Left ventricle myocardium superior (tissue), 1 donor: ENCODE measurements at places on chromosomes 12 and 14. TPM values are rescaled to one million over a fixed set of nuclear protein-coding genes. Genes with fewer than 3 reads are reported as not detected.
A peak's percentile ranks its signal among the peaks of the same experiment; 100 is the strongest.

DNA sequence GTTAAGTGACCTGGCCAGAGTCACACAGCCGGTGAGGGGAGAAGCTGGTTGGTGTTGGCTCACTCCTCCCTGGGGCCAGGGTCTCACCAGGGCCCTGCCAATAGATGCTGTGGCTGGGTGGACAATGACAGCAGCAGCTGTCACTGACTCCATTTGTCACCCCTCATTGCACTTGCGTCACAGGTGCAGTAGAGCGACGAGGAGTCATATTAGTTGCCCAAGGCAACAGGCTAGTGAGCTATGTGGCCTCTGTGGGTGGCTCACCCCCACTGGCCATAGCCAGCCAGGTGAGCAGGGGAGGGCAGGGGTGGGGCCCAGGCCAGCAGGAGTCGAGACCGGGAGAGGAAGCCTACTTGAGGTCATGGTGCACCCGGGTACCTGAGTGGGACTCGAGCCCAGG is 9.7 kb downstream of the SLC25A47 start:
- DNase-seq = no peak

DNA sequence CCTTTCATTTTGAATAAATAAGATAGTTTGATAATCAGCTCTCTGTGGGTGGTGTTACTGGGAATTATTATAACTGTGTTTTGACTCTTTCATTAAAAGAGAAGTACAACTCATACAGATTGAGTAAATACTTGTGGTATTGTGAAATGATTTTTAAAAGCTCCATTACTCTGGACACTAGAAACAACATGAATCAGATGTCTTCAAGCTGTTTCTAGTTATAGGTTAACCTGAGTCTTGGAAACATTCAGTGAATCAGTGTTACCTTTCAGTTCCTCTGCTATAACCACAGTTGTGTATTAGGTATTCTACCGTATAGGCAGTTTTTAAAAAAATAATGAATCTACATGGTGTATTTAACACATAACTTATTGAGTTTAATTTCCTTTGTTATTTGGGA is 128.4 kb upstream of the SSTR1 start:
- DNase-seq = no peak

Gene NANOG
- not detected for total RNA-seq

DNA sequence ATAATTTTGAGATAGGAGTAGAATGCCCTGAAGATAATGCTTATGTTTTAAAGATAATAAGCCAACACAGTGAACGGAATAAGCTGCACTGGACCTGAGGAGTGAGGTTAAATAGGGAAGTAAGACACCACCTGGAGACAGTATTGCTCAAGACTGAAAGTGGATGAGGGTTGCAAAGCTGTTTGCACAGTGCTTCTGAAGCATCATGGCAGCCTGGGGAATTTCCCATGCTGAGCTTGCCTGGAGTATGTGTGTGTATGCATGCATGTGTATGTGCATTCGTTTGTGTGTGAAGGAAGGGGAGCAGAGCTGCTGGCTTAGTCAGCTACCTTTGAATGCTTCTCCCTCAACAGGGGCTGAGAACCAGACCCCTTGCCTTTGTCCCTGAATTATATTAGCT is 35.8 kb downstream of the BHLHE41 start:
- no peak for DNase-seq

DNA sequence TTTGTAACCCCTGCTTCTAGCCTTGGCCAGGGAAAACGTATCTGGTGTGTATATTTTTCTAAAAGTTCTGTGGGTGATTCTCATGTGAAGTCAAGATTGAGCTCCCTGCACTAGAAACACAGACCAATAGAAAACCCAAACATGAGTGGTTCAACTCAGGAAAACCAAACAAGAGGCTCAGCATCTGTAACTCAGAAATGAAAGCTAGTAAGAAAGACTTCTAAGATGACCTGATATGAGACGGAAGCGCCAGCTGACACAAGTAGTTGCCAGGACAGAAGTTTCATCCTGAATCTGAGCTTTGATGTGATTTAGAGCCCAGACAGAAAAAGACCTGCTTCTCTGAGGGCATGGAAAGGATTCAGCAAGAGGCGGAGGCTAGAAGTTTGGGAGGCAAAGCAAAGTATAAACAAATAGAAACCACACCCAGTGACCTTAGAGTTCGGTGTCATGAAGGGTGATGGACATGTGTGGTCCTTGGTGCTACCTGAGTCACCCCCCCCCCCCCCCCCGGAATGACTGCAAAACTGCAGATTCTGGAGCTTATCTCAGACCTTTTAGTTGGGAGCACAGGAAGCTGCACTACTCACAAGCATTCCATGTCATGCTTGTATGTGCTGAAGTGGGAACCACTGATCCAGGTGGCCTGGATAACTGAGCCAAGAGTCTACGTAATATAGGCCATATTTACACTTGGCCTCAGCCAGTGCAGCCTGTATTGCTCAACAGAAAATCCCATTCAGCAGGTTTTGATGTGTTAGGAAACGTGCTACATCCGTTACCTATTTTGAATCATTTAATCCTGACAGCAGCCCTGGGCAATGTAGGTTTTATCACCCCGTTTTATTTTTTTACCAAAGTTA is 191.3 kb downstream of the ANO6 start:
- DNase-seq = no peak

Gene TMEM229B
- 2.2 TPM for total RNA-seq

Gene P2RX7
- total RNA-seq = 1.9 TPM

- peak; percentile 81 for DNase-seq
Observed at GRCh38 chr14:103091041-103091882, 3.3 kb upstream of the EXOC3L4 start.

DNA sequence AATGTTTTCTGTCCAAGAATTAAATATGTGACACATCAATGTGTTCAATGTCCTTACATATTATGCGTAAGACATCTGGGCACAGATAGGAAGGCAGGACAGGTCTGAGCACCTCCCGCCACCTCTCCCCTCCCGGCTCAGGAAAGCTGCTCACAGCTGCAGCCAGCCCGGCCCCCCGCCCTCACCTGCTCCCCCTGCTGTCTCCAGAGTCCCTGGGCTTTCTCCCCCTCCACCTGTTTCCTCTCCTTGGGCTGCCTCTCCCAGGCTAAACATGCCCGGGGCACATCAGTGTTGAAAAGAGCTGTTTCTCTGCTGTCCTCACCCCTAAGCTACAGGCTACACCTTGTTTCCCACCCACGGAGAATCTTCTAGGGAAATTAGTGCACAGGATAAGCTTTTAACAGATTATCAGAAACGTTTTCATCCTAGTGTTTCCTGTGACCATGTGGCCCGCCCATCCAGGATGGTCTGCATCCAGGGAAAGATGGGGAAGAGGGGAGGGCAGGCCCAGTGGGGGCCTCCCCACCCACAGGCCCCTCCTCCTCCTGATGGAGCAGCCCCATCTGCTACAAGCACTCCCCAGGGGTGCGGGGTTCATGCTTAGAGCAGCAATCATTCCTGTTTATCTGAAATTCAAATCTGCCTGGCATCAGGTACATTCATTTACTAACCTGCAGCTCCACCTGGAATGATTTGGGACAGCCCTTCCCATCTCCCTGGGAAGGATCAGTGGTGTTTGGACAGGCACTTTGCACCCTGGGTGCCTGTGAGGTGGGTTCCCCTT is 273.8 kb upstream of the SFSWAP start:
- no peak for DNase-seq

DNA sequence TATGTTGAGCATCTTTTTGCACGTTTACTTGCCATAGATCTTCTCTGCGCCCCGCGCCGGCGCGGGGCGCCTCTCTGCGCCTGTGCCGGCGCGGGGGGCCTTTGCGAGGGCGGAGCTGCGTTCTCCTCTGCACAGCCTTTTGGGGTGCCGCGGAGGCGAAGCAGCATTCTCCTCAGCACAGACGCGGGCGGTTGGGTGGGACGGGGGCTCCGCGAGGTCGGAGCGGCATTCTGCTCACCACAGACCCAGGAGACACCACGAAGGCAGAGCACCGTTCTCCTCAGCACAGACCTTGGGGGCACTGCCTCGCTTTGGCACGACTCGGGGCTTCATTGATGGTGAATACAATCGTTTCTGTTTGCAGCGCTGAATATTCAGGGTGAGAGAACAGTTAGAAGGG is 28.5 kb upstream of the ANHX start:
- no peak for DNase-seq
